HT1080 (cell line): ENCODE measurements at places on chromosomes 6 and 20.

DNA sequence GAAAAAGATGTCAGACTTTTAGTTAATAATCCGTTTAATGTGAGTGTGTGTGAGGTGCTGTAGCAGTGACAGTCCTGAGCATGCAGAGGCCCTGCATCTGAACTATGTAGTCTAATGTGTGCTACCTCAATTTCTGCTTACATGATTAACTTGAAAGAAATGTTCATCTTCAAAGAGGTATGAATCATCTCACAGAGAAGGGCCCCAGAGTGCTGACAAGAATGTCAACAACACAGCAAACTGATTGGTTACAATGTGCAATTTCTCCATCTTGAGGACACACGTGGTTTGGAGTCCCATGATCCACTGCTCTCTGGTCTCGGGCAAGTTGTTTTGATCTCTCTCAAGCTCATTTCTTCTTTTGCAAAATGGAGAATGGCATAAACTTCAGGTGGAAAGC, 61.7 kb upstream of the EMILIN3 start:
- DNase-seq: peak; percentile 83

DNA sequence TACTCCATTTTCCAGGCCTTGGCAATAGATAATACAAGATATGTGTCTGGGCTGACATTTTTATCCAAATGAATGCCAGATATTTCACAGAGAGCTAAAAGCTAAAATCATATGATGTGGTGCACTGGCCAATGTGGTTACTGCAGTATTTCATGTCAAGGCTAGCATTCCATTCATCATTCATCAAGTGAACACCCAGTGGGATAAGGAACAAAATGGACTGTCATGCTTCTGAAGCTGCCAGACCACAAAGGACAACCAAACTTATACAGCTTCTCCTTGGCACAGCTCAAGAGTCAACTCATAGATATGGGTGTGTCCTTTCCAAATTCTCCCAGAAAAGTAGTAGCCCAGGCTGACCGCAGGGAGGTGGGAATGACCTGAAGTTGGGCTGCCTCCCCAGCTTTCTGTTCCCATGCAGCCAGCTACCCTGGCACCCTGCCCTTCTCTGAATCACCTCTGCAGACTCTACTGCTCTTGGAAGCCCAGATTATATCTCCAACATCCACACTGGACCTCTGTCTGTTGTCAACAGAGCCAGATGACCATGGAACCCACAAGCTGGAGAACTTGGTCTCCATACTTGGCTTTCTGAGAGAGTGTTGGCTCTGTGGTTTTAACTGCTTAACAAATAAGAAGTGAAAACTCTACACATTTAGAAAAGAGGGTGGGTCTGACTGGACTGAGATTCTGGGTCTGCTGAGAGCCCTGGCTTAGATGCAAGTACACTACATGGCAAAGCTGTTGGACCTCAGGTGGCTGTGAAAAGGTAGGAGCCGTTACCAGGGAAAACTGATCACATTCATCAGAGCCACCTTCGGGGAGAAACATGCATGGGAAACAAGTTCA, 122.8 kb downstream of the ALDH8A1 start:
- DNase-seq: peak; percentile 93

DNA sequence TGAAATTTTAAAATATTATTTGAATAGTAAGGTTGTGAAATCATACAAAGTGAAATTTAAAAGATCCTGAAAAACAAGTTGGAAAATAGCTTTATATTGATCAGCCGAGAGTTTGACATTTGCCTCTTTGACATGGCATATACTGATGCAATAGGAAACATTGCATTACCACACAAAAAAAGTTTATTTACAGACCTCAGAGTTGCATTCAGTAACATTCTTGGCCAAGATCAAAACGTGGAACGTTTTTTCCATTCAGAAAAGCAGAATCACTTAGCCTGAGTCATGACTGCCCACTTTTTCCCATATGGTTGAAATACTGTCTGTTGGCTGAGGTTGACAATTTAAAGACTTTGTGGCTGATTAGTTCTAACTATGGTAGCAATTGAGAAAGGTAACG, 55.1 kb upstream of the BACH2 start:
- DNase-seq: no peak

DNA sequence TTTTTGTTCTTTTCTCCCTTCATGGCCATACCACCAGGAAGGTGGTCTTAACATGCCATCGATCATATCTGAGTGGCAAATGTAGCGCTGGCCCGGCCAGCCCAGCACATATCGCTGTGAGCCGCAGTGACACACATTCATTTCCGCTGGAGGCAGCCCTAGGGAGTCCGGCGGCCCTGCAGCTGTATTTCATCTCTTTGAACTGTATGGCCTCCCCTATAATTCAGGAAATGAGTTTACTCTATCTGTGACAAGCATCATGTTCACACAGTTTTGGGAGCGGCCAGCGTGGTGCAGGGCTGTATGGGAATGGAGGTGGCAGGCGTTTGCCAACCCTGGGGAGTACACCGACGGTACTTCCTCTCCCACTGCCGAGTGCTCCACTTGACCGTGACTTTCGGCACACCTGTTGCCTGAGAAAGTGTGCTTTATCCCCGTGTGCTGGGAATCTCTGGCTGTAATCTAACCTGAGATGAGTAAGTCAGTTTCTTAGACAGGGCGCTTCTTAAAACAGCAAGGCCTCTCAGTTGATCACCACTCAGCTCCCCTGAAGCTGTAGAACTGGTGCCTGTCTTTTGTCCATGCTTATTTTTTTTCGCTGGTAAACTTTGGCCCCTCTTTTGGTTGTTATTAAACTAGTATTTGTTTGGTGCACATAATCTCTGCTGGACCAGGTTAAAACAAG, 257.1 kb upstream of the TAB2 start:
- no peak for DNase-seq

- DNase-seq: no peak
These were observed 159.8 kb downstream of the RCAN2 start for GRCh38 chr6:46331461-46331860.

DNA sequence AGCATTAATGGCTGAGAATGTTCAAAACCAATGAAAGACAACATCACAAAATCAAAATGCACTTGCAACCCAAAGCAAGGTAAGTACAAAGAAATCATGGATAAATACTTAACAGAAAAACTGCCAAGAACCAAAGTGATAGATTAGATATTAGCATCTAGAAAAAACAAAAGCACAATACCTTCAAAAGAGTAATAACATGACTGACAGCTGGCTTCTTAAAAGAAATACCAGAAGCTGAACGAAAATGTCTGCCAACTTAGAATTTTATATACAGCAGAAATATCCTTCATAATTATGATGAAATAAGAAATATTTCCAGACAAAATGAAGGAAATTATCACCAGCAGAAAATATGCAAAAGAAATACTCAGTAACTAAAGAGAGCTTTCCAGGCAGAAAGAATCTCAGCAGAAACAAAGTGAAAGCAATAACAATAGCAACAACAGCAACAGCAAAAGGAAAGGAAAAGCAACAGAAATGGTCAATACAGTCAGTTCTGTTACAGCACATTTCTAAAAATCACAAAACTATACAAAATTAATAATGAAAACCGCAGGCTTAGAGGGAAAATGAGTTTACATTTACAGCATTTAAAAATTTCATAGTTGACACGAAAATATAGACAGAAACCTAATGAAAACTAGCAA, 121.5 kb upstream of the MAN1A1 start:
- no peak for DNase-seq

DNA sequence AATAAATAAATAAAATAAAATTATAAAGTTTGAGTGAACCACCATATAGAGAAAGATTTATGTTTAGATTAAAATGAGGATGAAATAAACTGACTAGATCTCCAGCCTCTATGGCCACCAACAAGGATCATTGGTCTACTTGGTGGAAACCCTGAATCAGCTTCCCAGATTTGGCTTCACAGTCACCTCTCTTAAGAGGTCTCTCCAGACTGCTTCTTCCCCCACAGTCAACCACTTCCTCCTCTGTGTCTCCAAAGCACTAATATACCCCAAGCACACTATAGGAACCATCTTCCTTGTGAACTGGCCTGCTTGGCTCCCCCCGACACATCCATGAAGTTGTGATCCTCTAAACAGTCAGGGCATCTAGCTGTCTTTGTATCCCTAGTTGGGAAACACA, 529.6 kb upstream of the RNF217 start:
- no peak for DNase-seq

GRCh38 chr6:143009851-143010250, 50.8 kb upstream of the AIG1 start:
- no peak for DNase-seq

DNA sequence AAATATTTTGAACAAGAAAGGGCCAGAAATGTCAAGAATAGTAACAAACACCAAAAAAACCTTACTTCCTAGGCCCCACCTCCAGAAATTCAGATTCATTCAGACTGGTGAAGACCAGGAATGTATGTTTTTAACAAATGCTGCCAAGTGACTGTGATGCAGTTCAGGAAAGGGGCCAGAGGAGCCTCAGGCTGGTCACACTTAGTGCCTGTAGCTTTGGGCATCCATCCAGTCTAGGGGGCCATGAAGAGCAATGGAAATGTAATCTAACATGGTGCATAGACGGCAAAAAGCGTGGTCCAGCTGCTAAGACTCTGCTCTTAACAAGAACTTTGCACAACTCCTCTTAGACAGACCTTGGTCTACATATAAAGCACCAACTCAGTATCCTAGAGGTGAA, 7.1 kb downstream of the GJA1 start:
- DNase-seq: no peak

DNA sequence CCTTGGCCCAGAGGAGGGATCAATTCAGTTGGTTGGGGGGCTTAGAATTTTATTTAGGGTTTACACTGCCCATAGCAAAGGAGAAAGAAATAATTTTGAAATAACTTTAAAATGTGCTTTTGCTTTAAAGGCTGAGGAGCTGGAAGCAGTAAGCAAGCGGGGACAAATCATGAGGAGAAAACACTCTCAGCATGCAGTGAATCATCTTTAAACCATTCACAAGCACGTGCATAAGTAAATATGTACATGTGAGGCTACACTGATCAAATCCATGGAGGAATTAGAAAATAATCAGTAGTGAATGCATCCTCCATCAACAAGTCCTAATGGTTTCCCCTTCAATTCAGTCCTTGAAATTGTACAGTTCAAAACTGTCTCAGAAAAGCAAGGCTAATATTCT, 181.0 kb downstream of the MTFR2 start:
- peak; percentile 49 for DNase-seq

DNA sequence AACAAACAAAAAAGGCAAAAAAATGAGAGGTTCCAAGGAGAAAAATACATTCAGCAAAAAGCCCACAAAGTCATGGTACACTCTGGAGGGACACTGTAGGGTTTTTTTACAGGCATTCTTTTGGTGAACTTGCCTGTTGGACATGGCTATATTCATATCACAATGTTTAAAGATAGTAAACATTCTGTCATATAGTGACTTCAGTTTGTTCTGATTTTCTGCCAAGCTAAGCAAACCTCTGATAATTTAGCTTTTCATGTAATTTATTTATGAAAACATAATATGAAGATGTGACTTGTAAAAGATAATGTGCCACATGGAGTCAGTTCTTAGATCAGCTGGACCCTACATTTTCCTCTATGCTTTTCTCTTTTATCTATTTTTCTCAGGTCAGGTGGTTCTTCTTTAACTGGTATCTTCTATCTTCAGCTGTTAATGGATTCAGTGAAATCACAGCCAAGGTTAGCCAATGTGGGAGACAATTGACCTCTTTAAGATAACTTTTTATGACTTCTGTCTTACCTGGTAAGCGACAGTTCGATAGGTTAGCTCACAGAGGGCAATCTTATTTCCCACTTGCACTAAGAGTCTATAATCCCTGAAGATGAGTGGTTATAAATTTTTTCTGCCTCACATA, 87.9 kb downstream of the ADGRB3 start:
- DNase-seq: no peak

DNA sequence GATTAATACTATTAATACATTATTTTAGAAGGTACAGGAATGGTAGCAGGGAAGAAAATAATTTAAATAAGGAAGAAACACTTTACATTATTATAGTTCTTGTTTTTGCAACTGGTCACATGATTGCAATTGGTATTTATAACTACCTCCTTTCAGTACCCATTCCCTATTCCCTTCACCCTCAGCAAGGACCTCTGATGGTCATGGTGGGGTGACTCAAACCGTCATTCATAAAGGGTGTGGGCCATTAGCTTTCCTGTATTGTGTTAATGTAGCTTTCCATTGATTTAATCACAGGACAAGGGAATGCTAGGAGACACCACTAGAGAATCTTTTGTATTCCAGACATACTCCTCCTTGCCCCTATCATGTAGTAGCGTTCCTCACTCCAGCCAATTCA, 47.2 kb upstream of the TMEM244 start:
- DNase-seq: no peak

- no peak for DNase-seq
These were observed 17.1 kb upstream of the C20orf144 start for GRCh38 chr20:33645072-33645358.

- DNase-seq: no peak
These were observed 657.7 kb downstream of the QKI start for GRCh38 chr6:164072240-164072666.

GRCh38 chr20:21682521-21682954, 22.9 kb upstream of the PAX1 start:
- no peak for DNase-seq

- DNase-seq: no peak
These were observed 19.9 kb upstream of the DSN1 start for GRCh38 chr20:36793294-36794115.
